HFFc6 (cell line): ENCODE measurements at places on chromosomes 3 and 15. TPM values are rescaled to one million over a fixed set of nuclear protein-coding genes. Genes with fewer than 3 reads are reported as not detected.

CYP1A2 gene
- total RNA-seq, result not detected in 3 replicates

DNA sequence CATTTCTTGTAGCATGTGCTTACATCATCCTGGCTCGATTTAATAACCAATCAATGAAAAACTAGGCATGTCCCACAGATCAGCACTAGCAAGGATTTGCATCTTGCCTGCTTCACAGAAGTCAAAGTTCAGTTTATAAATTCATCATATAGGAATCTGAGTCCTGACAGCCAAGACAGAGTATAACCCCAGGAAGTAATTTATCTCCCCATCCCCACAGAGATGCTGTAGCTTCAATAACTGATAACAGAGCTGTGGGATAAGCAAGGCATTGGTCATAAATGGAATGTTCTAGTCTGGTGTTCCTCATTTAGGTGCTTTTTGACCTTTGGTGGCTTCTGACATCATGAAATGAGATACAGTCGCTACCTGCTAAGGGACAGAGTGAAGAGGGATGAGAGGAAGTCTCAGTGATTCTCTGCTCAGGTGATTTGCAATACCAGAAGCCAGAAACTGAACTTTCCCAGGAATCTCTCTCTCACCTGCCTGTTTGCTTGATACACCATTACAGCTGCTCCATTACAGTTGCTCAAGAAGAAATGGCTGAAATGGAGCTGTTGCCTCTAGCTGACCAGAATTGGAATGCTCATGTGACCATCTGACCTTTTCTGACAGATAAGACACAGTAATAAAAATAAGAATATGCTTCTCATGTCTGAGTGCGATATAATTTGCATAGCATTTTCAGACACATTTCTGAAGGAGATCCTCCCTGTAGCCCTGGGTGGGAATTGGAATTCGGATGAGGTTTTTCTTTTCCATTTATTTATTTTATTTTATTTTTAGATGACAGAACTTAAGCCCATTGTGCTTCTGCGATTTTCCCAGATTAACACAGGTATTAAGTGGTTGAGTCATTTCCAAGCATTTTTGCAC, 217.1 kb upstream of the KCNMB2 start:
- DNase-seq, result no peak

- no peak for DNase-seq
These were observed 63.9 kb downstream of the ETV5 start for GRCh38 chr3:186044968-186045367.

DNA sequence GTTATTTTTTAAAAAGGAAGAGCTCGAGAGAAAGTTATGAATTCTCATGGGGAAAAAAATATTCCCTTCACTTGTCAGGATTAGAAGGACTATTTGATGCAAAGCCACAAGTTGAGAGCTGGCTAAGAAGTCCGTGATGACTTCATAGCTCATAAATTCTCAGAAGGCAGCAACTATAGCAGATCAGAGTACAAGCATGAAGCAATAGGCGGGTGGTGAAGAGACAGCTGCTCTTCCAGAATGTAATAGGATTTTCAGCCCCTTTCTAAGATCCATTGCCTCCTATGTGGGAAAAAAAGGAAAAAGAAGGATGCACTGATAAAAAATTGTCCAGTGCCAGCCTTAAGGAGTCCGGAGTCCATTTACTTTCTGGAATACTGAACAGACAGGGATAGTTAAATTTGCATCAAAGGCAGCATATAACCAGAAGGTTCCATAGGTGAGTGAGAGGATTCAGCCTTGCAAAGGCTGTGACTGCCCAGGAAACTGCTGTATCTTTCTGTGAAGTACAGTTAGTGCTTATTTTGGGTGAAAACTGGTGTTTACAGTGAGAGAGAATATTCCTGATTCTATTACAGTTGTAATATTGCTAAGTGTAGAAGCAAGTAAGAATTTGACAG, 929.5 kb upstream of the ALCAM start:
- DNase-seq, result peak; percentile 39

LCTL gene
- 0.43 to 0.75 TPM (median 0.64 TPM) in 3 replicates for total RNA-seq

UROC1 gene
- not detected in 3 replicates for total RNA-seq

DNA sequence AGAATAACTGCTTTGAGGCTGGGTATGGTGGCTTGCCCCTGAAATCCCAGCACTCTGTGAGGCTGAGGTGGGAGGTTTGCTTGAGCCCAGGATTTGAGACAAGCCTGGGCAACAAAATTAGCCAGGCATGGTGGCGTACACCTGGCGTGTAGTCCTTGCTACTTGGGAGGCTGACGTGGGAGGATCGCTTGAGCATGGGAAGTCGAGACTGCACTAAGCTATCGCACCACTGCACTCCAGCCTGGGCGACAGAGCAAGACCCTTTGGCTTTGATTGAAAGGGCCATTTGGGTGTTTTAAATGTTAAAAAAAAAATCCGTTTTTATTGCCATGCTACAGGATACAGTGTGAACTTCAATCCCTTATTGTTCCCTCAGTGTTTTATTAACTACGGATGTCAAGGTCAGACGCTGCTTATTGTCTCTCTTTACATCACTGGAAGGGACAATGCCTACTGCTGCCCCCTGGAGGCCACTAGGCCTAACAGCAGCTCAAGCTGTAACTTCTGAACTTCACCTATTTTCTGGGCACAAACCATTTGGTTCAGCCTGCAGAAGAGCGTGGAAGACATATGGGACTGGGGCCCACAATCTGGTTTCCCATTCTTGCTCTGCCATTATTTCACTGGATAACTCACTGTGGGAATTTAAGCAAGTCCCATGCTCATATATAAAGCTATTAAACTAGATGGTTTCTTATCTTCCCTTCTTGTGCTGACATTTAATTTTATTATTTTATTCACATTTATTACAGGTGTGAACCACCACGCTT, 15.3 kb upstream of the IREB2 start:
- peak; percentile 33 for DNase-seq

- peak; percentile 45 for DNase-seq
These were observed 304.4 kb upstream of the C2CD4B start for GRCh38 chr15:62469478-62469873.

ANKRD63 gene
- total RNA-seq, result not detected in 2 replicates

DNA sequence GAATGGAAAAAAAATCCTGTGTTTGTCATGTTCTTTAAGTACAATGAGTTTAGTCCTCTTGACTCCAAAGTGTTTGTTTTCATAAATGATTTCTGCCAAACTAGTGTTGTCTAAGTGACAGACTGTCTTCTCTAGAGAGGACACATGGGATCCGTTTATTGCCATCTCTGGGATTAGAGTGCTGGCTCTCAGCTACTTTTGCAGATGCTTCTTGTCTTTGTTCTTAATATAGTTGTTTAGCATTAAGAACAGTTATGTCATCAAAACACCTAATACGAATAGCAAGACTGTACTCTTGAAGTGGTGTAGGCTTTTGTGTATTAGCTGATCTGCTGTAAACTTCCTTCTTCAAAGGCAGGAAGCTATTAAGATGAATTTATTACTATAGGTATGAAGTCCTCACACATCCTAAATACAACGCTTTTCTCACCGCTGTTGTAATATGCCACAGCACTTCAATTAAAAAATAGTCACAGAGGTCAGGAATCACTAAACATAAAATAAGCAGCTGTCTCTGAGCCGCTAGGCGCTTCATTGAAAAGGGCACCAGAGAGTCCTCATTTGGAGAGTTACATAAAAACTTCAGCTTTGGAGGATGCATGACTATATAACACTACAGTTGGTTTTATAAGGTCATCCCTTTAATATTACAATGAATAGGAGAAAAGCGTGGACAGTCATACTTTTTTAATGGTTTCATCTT, 128.3 kb upstream of the ZNF385D start:
- DNase-seq, result no peak

EXD1 gene
- total RNA-seq, result not detected in 3 replicates

DNA sequence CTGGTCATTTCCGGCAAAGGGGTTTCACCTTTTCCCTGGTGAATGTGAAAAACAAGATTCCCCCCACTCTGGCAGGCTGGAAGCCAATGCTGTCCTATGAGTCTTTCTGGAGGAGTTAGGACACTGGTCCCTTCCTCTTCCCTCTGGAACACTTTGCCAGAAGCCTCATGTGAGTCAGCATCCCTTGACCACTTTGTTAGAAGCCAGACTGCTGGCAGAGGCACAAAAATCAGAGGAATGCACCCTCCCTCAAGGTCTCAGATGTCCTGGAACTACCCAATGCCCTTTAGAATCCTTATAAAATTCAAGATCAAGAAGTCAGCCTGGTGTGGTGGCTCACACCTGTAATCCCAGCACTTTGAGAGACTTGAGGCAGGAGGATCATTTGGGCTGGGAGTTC, 26.6 kb downstream of the ITGB5 start:
- peak; percentile 96 for DNase-seq

KCNAB1 gene
- total RNA-seq, result not detected in 2 replicates

IL5RA gene
- total RNA-seq, result not detected in 3 replicates

DNA sequence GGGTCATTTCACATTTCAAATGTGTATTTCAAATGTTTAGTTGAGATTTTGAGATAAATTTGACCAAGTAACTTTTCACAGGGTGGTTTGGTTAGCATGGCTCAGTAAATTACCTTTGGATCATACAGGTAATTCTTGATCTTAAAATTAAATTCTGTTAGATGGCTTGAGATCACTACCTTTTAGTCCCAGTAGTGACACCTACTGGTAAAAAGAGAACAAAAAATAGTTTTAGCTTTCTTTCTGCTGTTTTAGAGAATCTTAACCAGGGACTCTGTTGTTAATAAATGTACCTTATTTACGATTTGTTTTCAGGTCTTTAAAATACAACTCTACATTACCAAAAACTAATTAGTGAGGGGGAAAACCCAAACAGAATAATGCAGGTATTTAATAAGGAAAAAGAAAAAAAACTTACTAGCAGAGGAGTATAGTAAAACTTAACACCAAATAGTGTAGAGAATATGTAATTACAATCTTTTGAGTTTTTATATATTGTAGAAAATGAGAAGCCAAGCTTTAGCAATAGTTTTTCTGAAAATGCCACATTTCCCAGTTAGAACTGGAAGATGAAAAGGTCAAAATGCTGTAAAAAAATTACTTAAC, 620.3 kb upstream of the AGTR1 start:
- DNase-seq, result peak; percentile 31

- peak; percentile 24 for DNase-seq
These were observed 80.8 kb downstream of the RARB start for GRCh38 chr3:25508901-25509300.

DNA sequence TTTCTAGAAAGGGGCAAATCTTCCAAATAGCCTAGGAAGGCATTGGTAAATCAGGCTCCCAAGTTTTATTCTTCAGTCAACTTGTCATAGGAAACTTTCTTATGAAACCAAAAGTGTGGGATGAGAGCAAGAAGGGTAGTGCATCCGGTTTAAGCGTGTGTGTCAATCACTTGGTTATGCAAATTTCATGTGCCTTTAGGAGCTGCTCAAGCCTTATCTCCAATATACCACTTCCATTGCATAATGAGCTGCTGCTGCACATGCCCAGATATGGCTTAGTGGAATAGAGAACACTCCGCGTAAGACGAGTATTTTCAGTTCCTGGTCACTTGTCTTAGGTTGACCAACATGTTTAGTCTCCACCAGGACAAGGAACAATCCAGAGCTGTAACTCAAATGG, 242.1 kb downstream of the CBLB start:
- no peak for DNase-seq

- no peak for DNase-seq
These were observed 32.3 kb downstream of the RPN1 start for GRCh38 chr3:128618398-128618726.

DNA sequence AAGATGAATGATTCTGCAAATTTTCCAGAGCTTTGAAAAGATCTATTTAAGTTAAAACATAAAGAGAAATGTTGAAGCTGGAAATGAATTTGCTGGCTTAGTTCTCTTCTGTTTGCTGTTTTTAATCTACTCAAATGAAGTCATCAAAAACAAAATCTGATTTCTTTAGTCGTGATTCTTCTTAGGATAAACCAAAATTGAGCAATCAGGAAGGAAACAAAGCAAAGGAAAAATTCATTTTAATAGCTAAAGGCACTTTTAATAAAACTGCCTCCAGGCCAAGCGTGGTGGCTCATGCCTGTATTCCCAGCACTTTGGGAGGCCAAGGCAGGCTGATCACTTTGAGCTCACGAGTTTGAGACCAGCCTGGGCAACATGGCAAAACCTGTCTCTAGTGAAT, 91.2 kb downstream of the DUT start:
- DNase-seq, result no peak

DNA sequence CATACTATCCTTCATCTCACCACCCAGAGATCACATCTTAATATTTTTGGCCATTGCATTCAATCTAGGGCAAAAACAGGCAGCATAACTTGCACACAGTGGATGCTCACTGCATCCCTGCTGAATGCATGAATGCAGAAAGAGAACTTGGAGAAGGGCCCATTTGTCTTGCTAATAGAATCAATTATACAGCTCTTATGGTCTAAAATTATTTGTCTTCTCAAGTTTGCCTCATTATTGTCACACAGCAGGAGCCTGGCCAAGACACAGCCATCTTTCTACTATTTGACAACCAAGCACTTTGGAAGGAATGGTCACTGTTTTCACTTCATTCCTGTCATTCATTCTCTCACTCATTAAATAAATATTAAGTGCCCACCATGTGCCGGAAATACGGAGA, 1.2 kb upstream of the ARHGEF26 start:
- DNase-seq, result no peak

- DNase-seq, result no peak
These were observed 33.1 kb upstream of the FOXP1 start for GRCh38 chr3:71616571-71617021.

SLC12A1 gene
- total RNA-seq, result not detected in 3 replicates

RPLP1 gene
- 1,501 to 1,529 TPM (median 1,513 TPM) in 3 replicates for total RNA-seq

ZNF80 gene
- not detected in 3 replicates for total RNA-seq
